ENCODE measurements at places on chromosomes 11 and 22. TPM values are rescaled to one million over a fixed set of nuclear protein-coding genes. Genes with fewer than 3 reads are reported as not detected.

SEC14L6 gene
- not detected for total RNA-seq

TCP11L1 gene
- 8.9 TPM for total RNA-seq

ZBED4 gene
- total RNA-seq, result 20.7 TPM

HDAC10 gene
- 67.3 TPM for total RNA-seq

CAT gene
- total RNA-seq, result 16.5 TPM

RAPSN gene
- total RNA-seq, result not detected

OR5B21 gene
- 0.66 TPM for total RNA-seq

TIMP3 gene
- total RNA-seq, result not detected

HEPACAM gene
- not detected for total RNA-seq

PTPRCAP gene
- total RNA-seq, result 65.2 TPM

JAML gene
- 125 TPM for total RNA-seq

RELT gene
- 28.2 TPM for total RNA-seq

DERL3 gene
- total RNA-seq, result 7.3 TPM
